Activated naive CD4-positive, alpha-beta T cell treated with anti-CD3 and anti-CD28 coated beads, Interleukin-2, amount 10 ng/mL, durations not matched to agents 5 hours and 36 hours (primary cell): ENCODE measurements at places on chromosomes 16 and 17. TPM values are rescaled to one million over a fixed set of nuclear protein-coding genes. Genes with fewer than 3 reads are reported as not detected.

GINS2 gene
- 31.8 TPM for total RNA-seq

XAF1 gene
- total RNA-seq = 156 TPM

NPIPB9 gene
- total RNA-seq = 1.2 TPM

MT4 gene
- not detected for total RNA-seq

HIC1 gene
- 45.7 TPM for total RNA-seq

ATP6V0D1 gene
- total RNA-seq = 52.9 TPM

KRT24 gene
- total RNA-seq = not detected

CLEC3A gene
- total RNA-seq = not detected

SUPT4H1 gene
- 64.7 TPM for total RNA-seq

OR1A2 gene
- not detected for total RNA-seq

HOXB9 gene
- 0.10 TPM for total RNA-seq

GRB7 gene
- total RNA-seq = 0.67 TPM

MYH10 gene
- 12.3 TPM for total RNA-seq

LAT gene
- 352 TPM for total RNA-seq

TEKT3 gene
- not detected for total RNA-seq

MMP28 gene
- total RNA-seq = 0.43 TPM

ALOX15B gene
- not detected for total RNA-seq

COL1A1 gene
- 0.15 TPM for total RNA-seq

SEC14L1 gene
- total RNA-seq = 54.8 TPM

PHB1 gene
- total RNA-seq = 113 TPM

TMEM235 gene
- total RNA-seq = not detected

TBC1D3G gene
- not detected for total RNA-seq

MYH2 gene
- total RNA-seq = not detected

GAS7 gene
- 0.78 TPM for total RNA-seq

PMFBP1 gene
- total RNA-seq = 1.5 TPM

PRCD gene
- total RNA-seq = not detected

TBC1D3H gene
- total RNA-seq = not detected

EFCAB13 gene
- 4.7 TPM for total RNA-seq

GSG1L2 gene
- not detected for total RNA-seq

TMEM88 gene
- total RNA-seq = 0.82 TPM

CHTF8 gene
- total RNA-seq = 123 TPM

TP53TG3 gene
- not detected for total RNA-seq

TPSD1 gene
- total RNA-seq = not detected
